ENCODE measurements at places on chromosomes 13 and 19. TPM values are rescaled to one million over a fixed set of nuclear protein-coding genes. Genes with fewer than 3 reads are reported as not detected.

GRCh38 chr13:51728972-51729371 is 75.0 kb downstream of the DHRS12 start:
- no peak for DNase-seq
- no peak overlapping the region for H3K4me3 ChIP-seq
- H3K27me3 ChIP-seq = no peaks in the 10 kb centered on the region
- H3K27ac ChIP-seq = no peak overlapping the region

GRCh38 chr19:1065606-1066109 is 1.3 kb upstream of the ARHGAP45 start:
- H3K27me3 ChIP-seq = no peaks in the 10 kb centered on the region
- peaks cover 50% of the 10 kb centered on the region for H3K4me1 ChIP-seq
- H3K27ac ChIP-seq = peak overlapping the region; percentile 98
- no peak for DNase-seq
- peaks cover 2% of the 10 kb centered on the region for H3K36me3 ChIP-seq
- H3K4me3 ChIP-seq = no peak overlapping the region

- H3K36me3 ChIP-seq = no peaks in the 10 kb centered on the region
- H3K27me3 ChIP-seq = no peaks in the 10 kb centered on the region
- no peak for DNase-seq
Measured at GRCh38 chr13:47085346-47085745, 188.5 kb upstream of the HTR2A start.

GRCh38 chr19:28244966-28245365 is 968.0 kb downstream of the UQCRFS1 start:
- H3K4me3 ChIP-seq = no peak overlapping the region
- no peaks in the 10 kb centered on the region for H3K36me3 ChIP-seq
- no peak overlapping the region for H3K27ac ChIP-seq
- H3K4me1 ChIP-seq = no peaks in the 10 kb centered on the region
- H3K27me3 ChIP-seq = no peaks in the 10 kb centered on the region
- no peak for DNase-seq

DNA sequence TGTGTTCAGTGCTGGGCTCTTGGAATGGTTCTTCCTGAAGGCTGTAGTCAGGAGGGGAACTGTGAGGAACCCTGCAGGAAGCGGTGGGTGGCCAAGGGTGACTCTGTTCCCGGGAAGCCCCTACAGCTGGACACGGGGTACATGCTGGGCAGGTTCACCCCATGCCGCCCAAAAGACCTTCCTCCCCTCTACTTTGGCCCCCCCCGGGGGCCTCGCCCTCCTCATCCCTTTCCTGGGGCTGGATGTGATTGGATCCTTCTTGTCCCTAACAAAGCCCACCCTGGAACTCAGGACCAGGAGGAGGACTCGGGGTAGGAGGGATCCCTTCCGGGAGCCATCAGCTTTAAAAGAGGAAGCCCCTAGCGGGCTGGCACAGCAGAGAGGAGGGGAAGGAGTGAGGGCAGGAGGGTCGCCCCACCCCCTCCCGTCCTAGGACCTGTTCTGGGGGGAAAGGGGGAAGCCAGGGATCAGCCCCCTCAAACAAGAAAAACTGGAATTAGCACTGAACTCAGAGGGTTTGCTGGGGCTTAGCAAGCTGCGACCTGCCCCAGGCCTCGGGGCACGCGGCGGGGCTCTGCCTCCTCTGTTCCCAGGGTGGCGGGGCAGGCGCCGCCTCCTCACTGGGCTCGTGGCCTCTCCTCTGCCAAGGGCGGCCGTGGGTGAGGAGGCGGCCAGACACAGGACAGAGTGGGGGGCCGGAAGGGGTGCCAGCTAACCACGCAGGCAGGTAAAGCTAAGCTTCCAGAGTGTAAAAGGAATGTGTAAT is 4.0 kb downstream of the CEBPA start:
- H3K4me3 ChIP-seq = no peak overlapping the region
- no peaks in the 10 kb centered on the region for H3K27me3 ChIP-seq
- no peak overlapping the region for H3K27ac ChIP-seq
- no peaks in the 10 kb centered on the region for H3K36me3 ChIP-seq

GRCh38 chr19:55599842-55600661 is at the start of gene ZNF524:
ZNF524 (plus strand) TSS chr19:55600288; CDS start chr19:55602113, 1,825 bp downstream.
- H3K36me3 ChIP-seq = peaks cover 8% of the 10 kb centered on the region
- DNase-seq = peak; percentile 94
- H3K27ac ChIP-seq = peak within 1 kb of the TSS; percentile 89

GRCh38 chr13:97005625-97006262 is 11.5 kb upstream of the OXGR1 start:
- H3K27ac ChIP-seq = no peak overlapping the region
- DNase-seq = no peak
- no peaks in the 10 kb centered on the region for H3K4me1 ChIP-seq
- H3K27me3 ChIP-seq = no peaks in the 10 kb centered on the region

GRCh38 chr19:27890206-27890605 is 1322.7 kb downstream of the UQCRFS1 start:
- H3K4me3 ChIP-seq = no peak overlapping the region
- no peak for DNase-seq
- H3K36me3 ChIP-seq = no peaks in the 10 kb centered on the region
- no peaks in the 10 kb centered on the region for H3K4me1 ChIP-seq
- no peaks in the 10 kb centered on the region for H3K27me3 ChIP-seq

DNA sequence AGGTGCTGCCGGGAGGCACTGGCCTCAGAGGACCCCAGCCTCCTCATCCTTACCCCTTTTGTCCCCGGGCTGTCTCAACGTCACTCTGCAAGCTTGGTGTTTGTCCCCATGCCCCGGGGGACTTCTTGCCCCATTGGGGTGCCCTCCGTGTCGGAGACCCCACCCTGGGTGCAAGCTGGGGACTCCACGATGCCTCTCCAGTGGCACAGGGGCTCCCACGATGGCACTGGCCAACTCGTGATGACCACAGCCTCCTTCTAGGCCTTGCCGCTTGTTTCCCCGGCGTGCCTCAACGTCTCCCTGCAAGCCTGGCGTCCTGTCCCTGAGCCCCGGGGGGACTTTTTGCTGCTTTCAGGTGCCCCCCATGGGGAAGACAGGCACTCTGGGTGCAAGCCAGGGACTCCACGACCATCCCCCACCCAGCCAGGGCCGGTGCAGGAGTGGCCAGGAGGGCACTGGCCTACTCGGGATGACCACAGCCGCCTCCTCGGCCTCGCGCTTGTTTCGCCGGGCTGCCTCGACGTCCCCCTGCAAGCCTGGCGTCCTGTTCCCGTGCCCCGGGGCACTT is 237.0 kb downstream of the TUBA3C start:
- no peaks in the 10 kb centered on the region for H3K27me3 ChIP-seq
- H3K4me1 ChIP-seq = no peaks in the 10 kb centered on the region
- no peak overlapping the region for H3K27ac ChIP-seq
- DNase-seq = no peak
- H3K4me3 ChIP-seq = no peak overlapping the region

GRCh38 chr13:61316647-61317046 is 99.0 kb downstream of the PCDH20 start:
- DNase-seq = no peak
- H3K27ac ChIP-seq = no peak overlapping the region
- H3K4me1 ChIP-seq = no peaks in the 10 kb centered on the region
- no peaks in the 10 kb centered on the region for H3K27me3 ChIP-seq
- H3K4me3 ChIP-seq = no peak overlapping the region

GRCh38 chr13:35992964-35993363 is 138.2 kb downstream of the DCLK1 start:
- no peak for DNase-seq
- no peaks in the 10 kb centered on the region for H3K27me3 ChIP-seq
- no peaks in the 10 kb centered on the region for H3K4me1 ChIP-seq
- no peaks in the 10 kb centered on the region for H3K36me3 ChIP-seq

- H3K36me3 ChIP-seq = no peaks in the 10 kb centered on the region
- H3K27me3 ChIP-seq = no peaks in the 10 kb centered on the region
Measured at GRCh38 chr13:109036078-109036780, 406.8 kb downstream of the MYO16 start.

MOB3A gene
- 135 TPM for total RNA-seq

SUPT20H gene
- total RNA-seq = 104 TPM

NCLN gene
- total RNA-seq = 53.0 TPM

ZNF530 gene
- total RNA-seq = 9.9 TPM

EFNB2 gene
- total RNA-seq = 0.38 TPM
